ENCODE measurements at places on chromosomes 6 and 20.

DNA sequence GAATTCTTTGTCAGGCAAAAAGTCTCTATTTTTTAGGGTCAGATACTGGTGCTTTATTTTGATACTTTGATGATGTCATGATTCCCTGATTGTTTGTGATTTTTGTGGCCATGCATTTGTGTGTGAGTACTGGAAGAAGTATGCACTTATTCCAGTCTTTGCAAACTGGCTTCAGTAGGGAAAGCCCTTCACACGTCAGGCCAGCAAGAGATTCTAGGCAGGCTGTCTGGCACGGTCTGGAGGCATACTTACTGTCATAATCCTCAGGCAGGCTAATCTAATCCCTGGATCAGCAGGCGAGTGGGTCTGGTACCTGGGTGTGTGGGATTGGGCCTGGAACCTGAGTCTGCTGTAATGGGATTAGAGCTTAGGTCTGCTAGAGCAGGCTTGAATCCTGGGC lies 391.8 kb upstream of the MMS22L start:
- no peak for DNase-seq

GRCh38 chr20:22472447-22473100 lies 111.8 kb downstream of the FOXA2 start:
- no peak for DNase-seq

GRCh38 chr20:63657260-63657936 lies 714 bp upstream of the RTEL1 start:
- DNase-seq: no peak

DNA sequence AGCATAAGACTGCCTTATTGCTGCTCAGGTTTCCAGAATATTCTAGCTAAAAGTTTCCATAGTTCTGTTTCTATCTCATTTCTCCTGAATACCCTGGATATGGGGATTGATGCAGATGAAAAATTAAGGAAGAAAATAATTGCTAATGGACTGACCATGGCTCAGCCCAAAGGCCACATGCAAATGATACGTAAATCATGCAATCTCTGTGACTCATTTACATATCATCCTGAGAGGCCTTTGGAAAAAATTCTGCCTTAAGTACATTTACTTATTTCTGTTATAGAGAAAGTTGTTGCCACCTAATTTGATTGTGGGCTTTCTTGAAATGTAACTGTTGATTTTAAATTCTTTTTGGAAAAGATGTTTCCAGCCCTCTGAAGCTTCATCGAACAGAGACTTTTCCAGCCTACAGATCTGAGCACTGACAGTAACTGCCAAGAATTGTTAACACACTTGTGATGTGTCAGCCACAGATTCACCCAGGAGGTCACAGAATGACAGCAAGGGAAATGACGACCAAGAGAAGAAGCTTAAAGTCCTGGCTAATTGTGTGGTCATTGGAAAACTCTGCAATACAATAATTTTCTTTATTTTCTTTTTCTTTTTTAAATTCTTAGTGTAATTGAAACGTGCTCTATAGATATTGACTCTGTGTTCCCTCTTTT lies 174.8 kb downstream of the DOK5 start:
- no peak for DNase-seq

DNA sequence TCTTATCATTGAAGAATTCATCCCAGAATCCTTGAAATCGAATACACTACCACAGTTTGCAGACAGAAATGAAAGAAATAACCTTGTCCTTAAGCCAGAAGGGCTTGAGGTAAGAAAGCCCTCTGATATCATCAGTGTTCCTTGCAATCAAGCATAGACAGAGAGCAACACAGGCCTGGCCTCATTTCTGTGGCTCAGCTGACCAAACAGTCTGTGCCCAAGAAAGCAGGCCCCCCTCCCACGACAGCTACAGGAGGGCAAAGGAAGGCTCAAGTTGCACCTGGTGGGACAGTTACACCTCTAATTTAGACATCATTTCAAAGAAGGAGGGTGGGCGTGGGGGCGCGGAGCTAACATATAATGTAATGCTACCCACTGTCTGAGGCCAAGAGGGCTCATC lies 21.6 kb downstream of the KIF16B start:
- no peak for DNase-seq

DNA sequence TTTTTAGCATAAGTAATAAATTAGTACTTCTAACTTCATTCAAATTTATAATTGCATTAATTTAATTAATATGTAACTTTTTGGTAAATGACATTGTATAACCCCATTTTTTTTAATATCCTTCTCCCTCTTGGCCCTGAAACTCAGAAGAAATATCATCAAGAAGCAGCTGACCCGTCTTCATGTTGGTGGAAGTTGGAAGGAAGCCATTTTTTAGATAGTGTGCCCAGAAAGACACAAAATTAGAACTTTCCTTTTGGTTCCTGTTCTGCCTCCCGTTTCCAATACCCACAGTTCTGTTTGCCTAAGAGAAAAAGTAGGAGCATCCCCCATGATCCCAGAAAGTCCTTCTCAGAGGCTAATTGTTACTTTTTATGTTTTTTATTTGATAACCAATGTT lies 65.5 kb downstream of the PLCB4 start:
- DNase-seq: no peak

- DNase-seq: no peak
These were observed 148.1 kb downstream of the ZDHHC14 start for GRCh38 chr6:157528931-157529653.

- DNase-seq: no peak
These were observed 1179.6 kb downstream of the HACE1 start for GRCh38 chr6:103680116-103680515.

DNA sequence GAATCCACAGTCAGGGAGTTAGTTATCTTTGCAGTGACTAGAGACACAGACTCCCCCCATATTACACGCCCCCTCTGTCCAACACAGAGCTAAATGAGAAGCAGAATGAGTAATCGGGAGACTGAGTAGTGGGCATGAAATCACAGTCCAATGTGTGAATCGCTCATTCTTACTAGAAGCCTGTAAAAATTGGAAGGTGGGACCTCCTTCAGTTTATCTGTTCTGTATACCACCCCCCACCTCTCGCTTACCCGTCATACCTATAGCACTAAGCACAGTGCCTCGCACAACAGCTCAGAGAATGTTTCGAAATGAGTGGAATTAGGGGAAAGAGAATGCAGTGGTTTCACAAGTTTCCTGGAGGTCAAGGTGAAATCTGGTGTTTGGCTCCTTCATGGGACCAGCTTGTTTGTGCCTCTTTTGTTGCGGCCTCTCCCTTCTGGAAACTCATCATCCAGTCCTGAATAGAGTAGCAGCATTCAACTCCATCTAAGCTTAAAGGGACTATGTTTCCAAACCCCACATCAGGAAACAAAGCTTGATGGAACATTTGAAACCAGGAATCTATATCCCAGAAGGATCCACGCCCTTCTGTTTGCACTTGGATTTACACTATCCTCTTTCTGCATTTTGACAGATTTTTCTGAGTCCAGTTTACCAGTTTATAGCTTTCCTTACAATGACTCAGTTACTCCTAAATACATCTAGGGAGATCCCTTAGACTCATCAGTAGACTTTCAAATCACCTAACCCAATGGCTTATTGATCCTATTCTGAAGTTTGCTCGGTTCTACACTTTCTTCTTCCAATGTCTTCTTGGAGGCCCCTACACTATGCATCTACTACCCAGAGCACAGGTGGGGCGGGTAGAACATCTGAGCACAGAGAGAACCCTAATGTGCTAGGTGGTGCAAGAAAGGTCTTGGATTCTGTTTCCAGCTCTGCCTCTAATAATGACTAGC lies 59.2 kb upstream of the PIM1 start:
- DNase-seq: no peak

GRCh38 chr6:158622545-158623190 lies 21.9 kb downstream of the DYNLT1 start:
- DNase-seq: no peak

GRCh38 chr6:73364549-73364948 lies 2.1 kb downstream of the KHDC3L start:
- no peak for DNase-seq

- DNase-seq: no peak
These were observed 445.2 kb upstream of the ID4 start for GRCh38 chr6:19391926-19392325.

DNA sequence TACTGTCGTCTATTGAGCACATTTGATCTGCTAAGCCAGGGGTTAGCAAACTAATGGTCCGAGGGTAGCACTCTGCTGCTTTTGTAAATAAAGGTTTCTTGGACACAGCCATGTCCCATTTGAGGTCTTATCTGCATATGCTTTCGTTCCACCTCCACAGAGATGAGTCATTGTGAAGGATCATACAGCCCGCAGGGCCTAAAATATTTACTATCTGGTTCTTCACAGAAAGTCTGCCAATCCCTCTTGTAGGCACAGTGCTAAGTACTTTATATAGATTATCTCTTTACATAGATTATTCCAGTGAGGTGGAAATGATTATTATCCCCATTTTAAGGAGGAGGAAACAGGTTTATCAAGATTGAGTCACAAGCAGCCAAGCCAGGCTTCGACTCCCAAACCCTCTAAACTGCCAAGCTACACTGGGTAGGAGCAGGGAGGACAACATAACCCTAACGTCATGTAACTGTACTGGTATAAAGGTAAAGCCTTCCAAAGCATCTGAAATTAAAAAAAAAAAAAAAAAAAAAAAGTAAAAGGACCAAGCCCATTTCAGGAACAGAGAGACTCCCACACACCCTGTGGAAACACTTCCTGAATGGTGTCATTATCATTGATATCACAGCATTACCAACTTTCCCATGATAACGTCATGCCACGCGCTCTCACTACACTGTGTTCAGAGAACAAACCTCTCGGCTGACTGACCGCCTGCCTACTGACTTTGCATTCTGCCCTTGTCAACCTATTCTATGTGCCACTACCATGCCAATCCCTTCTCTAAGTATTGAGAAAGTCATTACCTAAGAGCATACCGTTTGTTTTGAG lies 101.0 kb downstream of the KIF16B start:
- DNase-seq: no peak

DNA sequence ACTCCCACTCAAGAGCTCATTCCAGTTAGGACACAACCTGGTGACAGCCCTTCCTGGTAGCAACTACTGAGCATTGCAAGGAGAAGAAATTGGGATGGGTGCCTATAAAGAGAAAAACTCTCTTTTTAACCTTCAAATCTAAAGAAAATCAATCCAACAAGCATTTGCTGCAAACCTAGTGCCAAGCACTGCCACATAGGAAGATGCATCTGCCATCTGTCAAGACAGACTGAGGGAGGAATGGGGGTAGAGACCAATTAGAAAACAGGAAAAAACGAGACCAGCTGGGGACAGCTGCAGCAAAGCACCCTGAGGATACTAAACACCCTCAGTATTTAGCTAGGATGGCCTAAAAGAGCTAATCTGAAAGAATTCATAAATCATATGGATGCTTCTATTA lies 27.9 kb downstream of the HLA-DMB start:
- DNase-seq: no peak

DNA sequence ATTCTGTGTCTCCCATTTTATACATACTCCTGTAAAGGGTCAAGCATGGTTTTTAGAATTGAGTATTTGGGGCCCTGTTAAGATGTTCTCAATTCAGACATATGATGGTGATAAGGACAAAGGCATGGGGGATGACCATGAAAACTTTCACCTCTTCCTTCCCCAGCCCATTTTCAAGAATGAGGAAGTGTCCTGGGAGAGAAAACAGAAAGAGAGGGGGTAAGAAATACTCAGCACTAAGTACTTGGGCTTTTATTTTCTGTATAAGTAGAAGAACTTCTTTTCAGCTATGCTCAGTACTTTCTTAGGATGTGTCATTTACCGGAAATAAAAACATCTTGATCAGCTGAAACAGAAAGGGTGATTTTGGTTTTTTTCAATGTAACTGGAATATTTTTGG lies 10.9 kb upstream of the MBOAT1 start:
- DNase-seq: no peak

- no peak for DNase-seq
These were observed 97.4 kb upstream of the JARID2 start for GRCh38 chr6:15148356-15148946.

- DNase-seq: no peak
These were observed 31.1 kb upstream of the CARMIL1 start for GRCh38 chr6:25248123-25248522.

GRCh38 chr6:163965426-163966348 lies 551.2 kb downstream of the QKI start:
- DNase-seq: no peak
